ENCODE measurements at places on chromosomes 3 and 15. TPM values are rescaled to one million over a fixed set of nuclear protein-coding genes. Genes with fewer than 3 reads are reported as not detected.

Gene GOLGA8G
- total RNA-seq = not detected

Gene CACNA2D2
- 0.80 TPM for total RNA-seq

Gene RASGRP1
- total RNA-seq = 1.3 TPM

Gene P2RY12
- total RNA-seq = 3.6 TPM

Gene GOLGA6L9
- total RNA-seq = 4.6 TPM

Gene ARGFX
- total RNA-seq = not detected

Gene OIP5
- total RNA-seq = 0.80 TPM

Gene KBTBD13
- total RNA-seq = 0.15 TPM

Gene CIP2A
- total RNA-seq = 2.0 TPM

Gene GPR156
- total RNA-seq = 0.33 TPM

Gene ISG20
- total RNA-seq = 7.4 TPM

Gene CHST13
- 0.80 TPM for total RNA-seq

Gene CEP152
- total RNA-seq = 5.9 TPM

Gene DUOX1
- total RNA-seq = 0.80 TPM

Gene TMEM158
- total RNA-seq = 2.0 TPM

Gene TLR9
- not detected for total RNA-seq

Gene BFSP2
- total RNA-seq = not detected

Gene EPHB3
- total RNA-seq = 0.32 TPM

Gene NLGN1
- 12.3 TPM for total RNA-seq

Gene NANOGP8
- 1.1 TPM for total RNA-seq

Gene ACSBG1
- total RNA-seq = 2.0 TPM

Gene CELSR3
- total RNA-seq = 1.1 TPM

Gene FSIP1
- 23.3 TPM for total RNA-seq

Gene ACTR8
- total RNA-seq = 22.6 TPM

Gene CP
- total RNA-seq = 30.2 TPM

Gene GNAT1
- not detected for total RNA-seq

Gene PPIB
- 331 TPM for total RNA-seq

Gene ANKRD63
- not detected for total RNA-seq

Gene C3orf20
- total RNA-seq = not detected

Gene MLH1
- 31.2 TPM for total RNA-seq

Gene OR5K2
- not detected for total RNA-seq

Gene NRROS
- 4.3 TPM for total RNA-seq
